Aorta (tissue), 5 donors: ENCODE measurements at places on chromosomes 6 and 20.

- no peaks in the 10 kb centered on the region for H3K36me3 ChIP-seq
- no peak overlapping the region for H3K4me3 ChIP-seq
- no peak overlapping the region for H3K27ac ChIP-seq
- no peaks in the 10 kb centered on the region for H3K4me1 ChIP-seq
Measured at GRCh38 chr6:31502586-31502985, 4.6 kb downstream of the MICB start.

DNA sequence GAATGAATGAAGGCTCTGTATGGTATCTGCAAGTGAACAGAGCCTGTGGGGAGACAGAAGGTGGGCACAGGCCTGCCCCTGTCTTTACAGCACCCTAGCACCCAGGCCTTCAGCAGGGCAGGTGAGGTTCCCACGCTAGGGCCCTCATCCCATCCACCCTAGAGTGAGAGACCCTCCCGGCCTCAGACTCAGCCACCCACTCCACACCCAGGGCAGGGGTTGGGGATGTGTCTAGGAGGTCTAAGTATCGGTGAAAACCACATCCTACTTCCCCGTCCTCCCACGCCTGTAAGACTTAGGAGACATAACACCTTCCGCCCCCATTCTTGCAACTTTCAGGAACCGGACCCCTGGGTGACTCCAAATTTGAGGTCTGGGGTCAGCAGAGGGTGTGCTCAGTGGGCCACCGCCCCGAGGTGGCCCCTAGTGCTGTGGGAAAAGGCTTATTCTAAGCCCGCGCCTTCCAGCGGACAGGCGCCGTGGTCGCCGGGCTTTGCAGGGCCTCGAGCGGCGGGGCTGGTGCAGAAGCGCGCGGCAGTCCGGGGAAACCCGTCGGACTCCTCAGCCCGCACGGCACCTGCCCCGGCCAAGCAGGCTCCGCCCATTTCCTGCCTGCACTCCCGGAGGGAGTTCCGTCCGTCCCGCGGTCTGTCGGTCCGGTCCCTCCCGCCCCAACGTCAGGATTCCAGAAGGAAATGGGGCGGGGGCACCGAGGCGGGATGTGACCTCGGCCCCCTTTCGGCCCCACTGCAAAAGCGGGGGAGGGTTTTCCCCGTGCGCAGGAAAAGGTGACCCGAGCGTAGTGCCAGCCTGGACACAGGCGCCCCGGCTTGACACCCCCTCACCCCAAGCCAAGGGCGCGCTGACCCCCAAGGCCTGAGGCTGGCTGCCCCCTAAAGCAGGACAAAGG, 868 bp downstream of the SAMD10 start:
- H3K4me3 ChIP-seq, result peak overlapping the region; percentile 53
- no peak overlapping the region for H3K27ac ChIP-seq
- no peaks in the 10 kb centered on the region for H3K27me3 ChIP-seq
- H3K4me1 ChIP-seq, result no peaks in the 10 kb centered on the region
- peak; percentile 79 for DNase-seq

DNA sequence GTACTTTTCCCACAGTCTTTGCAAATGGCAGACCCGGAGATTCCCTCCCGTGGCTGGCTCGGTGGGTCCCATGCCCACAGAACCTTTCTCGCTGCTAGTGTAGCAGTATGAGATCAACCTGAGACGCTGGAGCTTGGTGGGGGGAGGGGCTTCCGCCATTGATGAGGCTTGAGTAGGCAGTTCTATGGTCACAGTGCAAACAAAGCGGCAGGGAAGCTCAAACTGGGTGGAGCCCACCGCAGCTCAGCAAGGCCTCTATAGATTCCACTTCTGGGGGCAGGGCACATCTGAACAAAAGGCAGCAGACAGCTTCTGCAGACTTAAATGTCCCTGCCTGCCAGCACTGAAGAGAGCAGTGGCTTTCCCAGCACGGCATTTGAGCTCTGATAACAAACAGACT, 186.0 kb upstream of the KCNK16 start:
- H3K36me3 ChIP-seq, result no peaks in the 10 kb centered on the region
- no peak overlapping the region for H3K27ac ChIP-seq
- H3K4me3 ChIP-seq, result no peak overlapping the region

DNA sequence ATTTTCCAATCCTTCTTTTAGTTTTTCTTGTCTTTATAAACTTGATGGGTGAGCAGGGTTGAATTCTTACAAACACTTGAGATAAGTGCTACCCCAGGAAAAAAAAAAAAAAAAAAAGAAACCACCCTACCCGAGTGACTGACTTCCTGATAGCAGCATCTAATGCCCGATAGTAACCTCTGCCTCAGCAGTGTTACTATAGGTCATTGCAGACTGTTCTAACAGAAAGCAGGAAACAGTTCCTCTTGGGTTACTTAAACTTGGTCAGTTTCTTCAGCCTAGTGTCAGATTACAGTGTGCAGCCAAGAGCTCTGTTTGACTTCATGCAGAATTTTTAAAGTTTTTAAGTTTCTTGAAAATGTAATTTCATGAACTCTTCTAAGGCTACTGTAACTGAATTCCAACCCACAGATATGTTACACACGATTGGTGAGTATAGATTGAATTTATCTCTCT, 2.1 kb downstream of the MYLIP start:
- H3K4me3 ChIP-seq, result peak overlapping the region; percentile 98
- H3K27ac ChIP-seq, result peak overlapping the region; percentile 98
- H3K4me1 ChIP-seq, result peaks cover 3% of the 10 kb centered on the region
- no peak for DNase-seq

DNA sequence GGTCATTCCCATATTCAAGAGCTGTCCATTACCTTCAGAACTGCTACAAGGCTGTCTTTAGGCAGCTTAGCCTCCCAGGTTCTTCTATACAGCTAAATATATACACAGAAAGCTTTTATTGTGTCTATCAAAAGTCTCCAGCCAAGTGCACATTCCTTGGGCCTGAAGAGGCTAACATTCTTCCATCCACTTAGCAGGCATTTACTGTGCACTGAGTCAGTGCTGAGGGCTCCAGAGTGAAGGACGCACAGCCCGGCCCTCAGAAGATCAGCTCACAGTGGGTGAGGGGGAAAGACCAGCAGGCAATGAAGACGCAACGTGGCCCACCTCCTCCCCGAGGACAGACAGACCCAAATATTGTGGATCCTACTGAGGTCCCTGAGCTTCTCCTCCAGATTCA, 569.9 kb downstream of the CDH26 start:
- H3K36me3 ChIP-seq, result no peaks in the 10 kb centered on the region
- no peaks in the 10 kb centered on the region for H3K4me1 ChIP-seq

- peak; percentile 89 for DNase-seq
- no peak overlapping the region for H3K27ac ChIP-seq
- H3K36me3 ChIP-seq, result no peaks in the 10 kb centered on the region
- H3K27me3 ChIP-seq, result no peaks in the 10 kb centered on the region
Measured at GRCh38 chr20:41005361-41005729, 23.3 kb upstream of the TOP1 start.

DNA sequence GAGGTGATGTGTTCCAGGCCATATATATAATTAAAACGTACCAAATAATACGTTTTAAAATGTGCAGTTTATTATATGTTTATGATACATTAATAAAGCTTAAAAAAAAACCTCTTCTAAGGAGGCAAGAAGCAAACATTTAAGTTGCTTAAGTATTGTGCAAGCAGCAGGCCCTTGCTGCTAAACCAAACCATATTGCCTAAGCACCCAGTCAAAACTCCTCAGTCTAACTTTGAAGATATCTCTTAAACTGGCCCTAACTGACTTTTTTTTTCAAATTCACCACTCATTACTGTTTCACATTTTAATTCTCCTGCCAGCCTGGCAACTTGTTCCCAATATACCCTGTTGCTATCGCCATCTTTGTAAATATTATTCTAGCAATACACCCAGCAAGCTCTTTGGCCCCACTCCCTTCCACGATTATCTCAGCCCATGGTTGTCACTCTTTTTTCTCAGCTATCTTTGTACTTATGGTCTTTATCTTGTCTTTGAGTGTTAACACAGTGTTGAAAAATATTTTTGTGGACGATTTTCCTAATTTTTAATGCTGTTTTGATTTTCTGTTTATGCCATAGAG, 60.9 kb downstream of the C6orf58 start:
- H3K4me3 ChIP-seq, result no peak overlapping the region
- no peaks in the 10 kb centered on the region for H3K27me3 ChIP-seq
- DNase-seq, result no peak
- H3K27ac ChIP-seq, result no peak overlapping the region
- H3K4me1 ChIP-seq, result no peaks in the 10 kb centered on the region

- DNase-seq, result no peak
- H3K4me3 ChIP-seq, result no peak overlapping the region
- no peaks in the 10 kb centered on the region for H3K36me3 ChIP-seq
- no peaks in the 10 kb centered on the region for H3K27me3 ChIP-seq
- H3K27ac ChIP-seq, result no peak overlapping the region
- peaks cover 6% of the 10 kb centered on the region for H3K4me1 ChIP-seq
Measured at GRCh38 chr6:87171938-87172633, 16.7 kb downstream of the ZNF292 start.

DNA sequence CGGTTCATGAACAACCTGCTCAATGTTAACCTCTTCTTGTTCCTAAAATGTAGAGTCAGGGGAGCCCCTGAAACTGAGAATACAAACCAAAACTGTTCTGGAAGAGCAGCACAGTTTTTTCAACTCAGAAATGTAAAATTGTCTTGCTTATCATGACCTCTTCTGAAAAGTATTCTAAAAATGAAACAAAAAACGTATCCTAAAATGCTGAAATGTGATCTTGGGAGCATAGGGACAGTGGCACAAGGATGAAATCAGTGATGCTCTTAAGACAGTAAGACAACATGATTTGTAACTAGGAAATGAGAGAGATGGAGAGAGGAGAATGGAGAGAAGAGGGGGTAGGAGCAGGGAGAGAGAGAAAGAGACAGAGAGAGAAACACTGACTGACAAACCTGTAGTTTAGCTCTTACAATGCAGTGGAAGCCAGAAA, 27.5 kb downstream of the NCOA7 start:
- no peak overlapping the region for H3K27ac ChIP-seq
- no peaks in the 10 kb centered on the region for H3K36me3 ChIP-seq
- H3K4me3 ChIP-seq, result no peak overlapping the region
- peaks cover 2% of the 10 kb centered on the region for H3K4me1 ChIP-seq
- no peak for DNase-seq
- H3K27me3 ChIP-seq, result no peaks in the 10 kb centered on the region

- H3K27ac ChIP-seq, result no peak overlapping the region
- H3K4me3 ChIP-seq, result no peak overlapping the region
- no peak for DNase-seq
- H3K27me3 ChIP-seq, result no peaks in the 10 kb centered on the region
- H3K4me1 ChIP-seq, result no peaks in the 10 kb centered on the region
Measured at GRCh38 chr20:12644461-12644860, 364.3 kb upstream of the SPTLC3 start.

- no peak overlapping the region for H3K4me3 ChIP-seq
- H3K27me3 ChIP-seq, result no peaks in the 10 kb centered on the region
- no peaks in the 10 kb centered on the region for H3K4me1 ChIP-seq
Measured at GRCh38 chr6:166389119-166389518, 6.4 kb upstream of the MPC1 start.

GRCh38 chr6:163585932-163586437, 171.5 kb downstream of the QKI start:
- H3K4me3 ChIP-seq, result no peak overlapping the region
- no peaks in the 10 kb centered on the region for H3K4me1 ChIP-seq
- no peaks in the 10 kb centered on the region for H3K36me3 ChIP-seq
- DNase-seq, result no peak
- H3K27me3 ChIP-seq, result no peaks in the 10 kb centered on the region

- H3K27ac ChIP-seq, result no peak overlapping the region
- no peaks in the 10 kb centered on the region for H3K4me1 ChIP-seq
- no peaks in the 10 kb centered on the region for H3K27me3 ChIP-seq
- DNase-seq, result no peak
- no peaks in the 10 kb centered on the region for H3K36me3 ChIP-seq
- no peak overlapping the region for H3K4me3 ChIP-seq
Measured at GRCh38 chr6:109498052-109498451, 15.0 kb upstream of the ZBTB24 start.

DNA sequence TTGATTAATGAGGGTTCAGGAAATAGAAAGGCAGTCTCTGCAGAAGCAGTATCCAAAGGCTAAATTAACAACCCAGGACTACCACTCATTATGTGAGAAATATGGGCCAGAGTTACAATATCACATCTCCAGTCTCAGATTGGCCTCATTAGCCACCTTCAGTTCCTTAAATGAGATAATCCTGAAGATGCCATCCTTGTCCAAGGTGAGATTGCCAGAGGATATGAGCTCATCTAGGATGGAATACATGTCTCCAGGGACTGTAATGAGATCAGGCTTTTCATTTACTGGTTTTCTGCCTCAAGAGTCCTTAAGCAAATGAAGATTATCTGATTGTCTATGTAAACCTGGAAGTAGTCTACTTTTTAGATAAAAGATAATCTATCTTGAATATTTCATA, 196.3 kb downstream of the FUT9 start:
- DNase-seq, result no peak
- no peak overlapping the region for H3K4me3 ChIP-seq
- no peaks in the 10 kb centered on the region for H3K36me3 ChIP-seq
- no peak overlapping the region for H3K27ac ChIP-seq

- H3K27me3 ChIP-seq, result no peaks in the 10 kb centered on the region
- no peak overlapping the region for H3K4me3 ChIP-seq
Measured at GRCh38 chr6:91132461-91132860, 545.6 kb upstream of the MAP3K7 start.

DNA sequence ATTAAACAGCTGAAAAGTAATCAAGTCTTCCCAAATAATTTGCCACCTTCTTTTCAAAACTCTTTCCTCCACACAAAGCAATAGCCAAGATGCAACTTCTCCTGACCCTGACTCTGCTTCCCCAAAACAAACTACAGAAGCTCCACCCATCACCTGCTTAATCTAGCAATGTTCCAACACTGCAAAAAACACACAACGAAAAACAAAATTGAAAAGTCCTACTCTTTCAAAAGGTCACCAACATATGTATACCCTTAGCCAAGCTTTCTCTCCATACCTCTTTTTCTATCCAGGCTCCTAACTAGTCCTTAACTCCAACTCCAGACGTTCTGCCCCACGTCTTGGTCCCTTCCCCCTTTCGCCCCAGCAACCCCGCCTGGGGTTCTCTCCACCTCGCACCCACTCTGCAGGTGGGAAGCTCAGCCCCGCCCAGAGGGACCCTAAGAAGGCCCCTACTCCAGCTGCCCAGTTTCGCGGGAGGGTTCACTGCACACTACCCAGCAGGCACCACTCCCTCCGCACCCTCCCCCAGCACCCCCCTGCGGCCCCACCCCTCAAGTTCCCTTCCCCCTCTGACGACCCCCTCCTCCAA, 717 bp downstream of the CSNK2A1 start:
- peak overlapping the region; percentile 99 for H3K4me3 ChIP-seq
- no peaks in the 10 kb centered on the region for H3K27me3 ChIP-seq

DNA sequence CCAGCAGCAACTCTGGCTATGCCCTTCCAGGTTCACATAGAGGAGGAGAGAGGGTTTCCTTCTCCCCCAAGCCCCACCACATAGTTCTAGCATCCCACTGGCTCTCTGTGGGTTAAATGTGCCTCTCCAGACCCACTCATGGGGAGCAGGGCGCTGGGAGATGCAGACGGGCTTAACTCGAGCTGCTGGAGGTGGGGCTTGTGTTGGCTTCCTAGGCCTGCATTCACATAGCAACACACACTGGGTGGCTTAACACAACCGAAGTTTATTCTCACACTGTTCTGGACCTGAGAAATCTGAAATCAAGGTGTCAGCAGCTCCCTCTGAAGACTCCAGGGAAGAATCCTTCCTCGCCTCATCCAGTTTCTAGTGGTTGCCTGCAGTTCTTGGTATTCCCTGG, 33.6 kb downstream of the SLC2A10 start:
- no peak for DNase-seq
- H3K36me3 ChIP-seq, result no peaks in the 10 kb centered on the region
- no peaks in the 10 kb centered on the region for H3K27me3 ChIP-seq
- H3K4me1 ChIP-seq, result no peaks in the 10 kb centered on the region
